ENCODE measurements at places on chromosomes 3 and 15.

GRCh38 chr3:55718074-55718473 is 231.0 kb upstream of the WNT5A start:
- no peak for DNase-seq

DNA sequence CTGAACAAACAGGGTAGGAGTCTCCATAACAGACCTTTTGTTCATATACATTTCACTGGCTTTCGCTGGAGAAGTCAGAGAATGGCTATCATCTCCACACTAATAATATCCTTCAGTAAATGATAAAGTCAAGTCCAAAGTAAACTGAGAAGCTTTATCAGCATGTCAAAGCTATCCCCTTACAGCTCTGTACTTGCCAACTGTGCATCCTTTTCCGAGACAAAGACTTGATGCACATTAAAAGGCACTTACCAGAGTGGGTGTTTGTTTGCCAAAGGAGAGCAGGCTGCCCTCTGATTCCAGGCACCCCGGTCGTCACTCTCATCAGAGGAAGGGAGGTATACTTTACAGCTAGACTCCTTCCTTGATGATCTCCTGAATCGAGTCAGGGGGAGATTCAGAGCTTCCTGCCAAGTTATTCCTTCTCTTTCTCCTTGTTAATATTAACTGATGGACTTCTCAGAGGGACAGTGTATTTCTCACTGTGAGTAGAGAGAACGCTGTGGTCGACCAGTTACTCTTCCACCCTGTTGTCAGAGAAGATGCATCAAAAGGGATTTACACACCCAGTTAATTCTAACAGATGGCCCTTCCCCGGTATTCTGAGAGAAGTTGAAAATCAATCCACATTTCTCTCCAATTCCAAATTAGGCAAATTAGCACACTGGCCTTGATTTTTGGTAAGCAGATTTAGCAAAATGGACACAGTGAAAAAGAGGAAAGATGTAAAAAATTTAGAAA is 504.7 kb upstream of the NR2F2 start:
- DNase-seq = no peak

DNA sequence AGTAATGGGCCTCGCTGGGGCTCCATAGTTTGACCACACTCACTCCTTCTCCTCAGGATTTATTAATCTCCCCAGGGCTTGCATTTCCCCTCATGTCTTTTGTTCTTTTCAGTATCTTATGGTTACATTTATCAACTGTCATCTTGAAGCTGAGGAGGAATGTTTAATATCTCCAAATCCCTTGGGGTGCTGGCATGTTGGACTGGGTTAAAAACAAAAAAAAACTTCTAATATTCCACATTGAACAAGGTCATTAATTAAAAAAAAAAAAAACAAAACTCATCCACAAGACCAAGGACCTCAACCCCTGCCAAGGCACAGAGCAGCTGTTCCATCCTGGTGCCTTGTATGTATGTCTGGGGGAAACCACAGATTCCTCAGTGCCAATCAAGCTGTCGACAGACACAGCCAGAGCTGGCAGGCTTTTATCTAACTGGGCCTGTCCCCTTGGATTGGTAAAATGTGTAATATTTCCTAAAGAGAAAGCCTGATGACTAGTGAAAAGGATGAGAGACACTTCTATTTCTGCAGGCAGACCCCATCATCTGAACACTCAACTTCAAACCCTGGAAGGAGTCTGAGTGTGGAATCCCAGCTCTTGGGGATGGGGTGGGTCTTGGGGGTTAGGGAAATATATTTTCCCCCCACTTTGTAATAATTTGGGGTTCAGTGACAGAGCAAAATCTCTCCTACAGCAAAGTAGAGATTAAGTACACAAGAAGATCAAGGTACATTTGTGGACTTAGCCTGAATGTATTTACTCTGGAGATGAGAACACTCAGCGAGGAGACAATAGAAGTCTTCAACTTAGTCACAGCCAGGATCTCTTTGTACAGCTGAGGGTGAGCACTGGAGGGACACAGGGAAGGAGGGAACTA is 69.1 kb downstream of the TTC23 start:
- no peak for DNase-seq

DNA sequence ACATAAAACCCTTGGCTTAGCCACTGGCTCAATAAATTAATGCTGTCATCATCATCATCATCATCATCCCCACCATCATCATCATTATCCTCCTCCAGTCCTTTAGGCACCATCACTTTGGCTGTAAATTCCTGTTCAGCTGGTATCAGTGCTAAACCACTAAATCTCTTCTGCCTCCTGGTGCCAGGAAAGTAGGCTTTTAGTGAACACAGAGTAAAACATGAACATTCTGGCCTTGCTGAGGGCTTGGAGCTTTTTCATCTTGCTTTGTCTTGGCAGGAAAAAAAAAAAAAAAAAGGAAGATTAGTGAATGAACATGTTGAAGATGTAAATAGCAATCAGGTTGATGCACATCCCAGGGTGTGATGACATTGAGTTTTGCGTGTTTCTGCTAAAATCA is 67.3 kb upstream of the EIF1B start:
- no peak for DNase-seq

DNA sequence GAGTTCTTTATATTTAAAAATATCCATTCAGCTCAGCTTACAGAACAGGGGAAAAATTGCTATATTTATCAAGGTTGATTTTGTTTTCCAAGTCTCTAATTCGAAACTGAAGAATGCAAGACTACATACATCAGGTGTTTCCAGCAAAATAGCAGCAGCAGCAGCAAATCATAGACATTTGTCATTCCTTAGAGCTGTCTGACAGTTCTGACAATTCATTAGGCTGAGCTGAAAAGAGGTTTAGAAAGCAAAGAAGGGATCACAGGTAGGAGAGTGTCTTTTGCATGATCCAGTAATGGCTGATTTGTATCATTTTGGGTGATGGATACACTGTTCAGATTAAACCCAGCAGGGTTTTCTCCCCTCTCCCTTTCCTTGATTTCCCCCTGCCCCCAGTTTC is 545.7 kb downstream of the MCTP2 start:
- DNase-seq = no peak

- DNase-seq = no peak
Observed at GRCh38 chr3:181230258-181230657, 240.7 kb upstream of the DNAJC19 start.

DNA sequence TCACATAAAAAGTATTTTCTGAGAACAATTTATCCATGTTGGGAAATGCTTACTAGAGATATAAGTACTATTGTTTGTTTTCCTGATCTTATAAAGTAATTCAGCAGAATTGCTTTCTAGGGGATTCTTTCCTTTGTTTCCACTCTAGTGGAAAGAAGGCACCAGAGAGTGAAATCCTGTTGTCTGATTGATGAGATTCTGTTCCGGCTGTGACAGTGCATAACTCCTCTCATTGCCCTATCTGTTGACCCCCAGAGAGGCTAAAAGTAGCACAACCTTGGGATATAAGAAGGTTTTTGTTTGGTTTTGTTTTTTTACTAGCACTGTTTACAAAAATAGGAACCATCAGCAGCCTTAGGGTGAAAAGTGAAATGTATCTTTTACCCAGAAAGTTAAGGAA is 114.1 kb downstream of the ALCAM start:
- no peak for DNase-seq

Data from frontal cortex (tissue), 4 donors.